ENCODE measurements at places on chromosomes 5 and 9.

GRCh38 chr9:38036359-38037084 lies 32.5 kb downstream of the SHB start:
- DNase-seq: no peak

DNA sequence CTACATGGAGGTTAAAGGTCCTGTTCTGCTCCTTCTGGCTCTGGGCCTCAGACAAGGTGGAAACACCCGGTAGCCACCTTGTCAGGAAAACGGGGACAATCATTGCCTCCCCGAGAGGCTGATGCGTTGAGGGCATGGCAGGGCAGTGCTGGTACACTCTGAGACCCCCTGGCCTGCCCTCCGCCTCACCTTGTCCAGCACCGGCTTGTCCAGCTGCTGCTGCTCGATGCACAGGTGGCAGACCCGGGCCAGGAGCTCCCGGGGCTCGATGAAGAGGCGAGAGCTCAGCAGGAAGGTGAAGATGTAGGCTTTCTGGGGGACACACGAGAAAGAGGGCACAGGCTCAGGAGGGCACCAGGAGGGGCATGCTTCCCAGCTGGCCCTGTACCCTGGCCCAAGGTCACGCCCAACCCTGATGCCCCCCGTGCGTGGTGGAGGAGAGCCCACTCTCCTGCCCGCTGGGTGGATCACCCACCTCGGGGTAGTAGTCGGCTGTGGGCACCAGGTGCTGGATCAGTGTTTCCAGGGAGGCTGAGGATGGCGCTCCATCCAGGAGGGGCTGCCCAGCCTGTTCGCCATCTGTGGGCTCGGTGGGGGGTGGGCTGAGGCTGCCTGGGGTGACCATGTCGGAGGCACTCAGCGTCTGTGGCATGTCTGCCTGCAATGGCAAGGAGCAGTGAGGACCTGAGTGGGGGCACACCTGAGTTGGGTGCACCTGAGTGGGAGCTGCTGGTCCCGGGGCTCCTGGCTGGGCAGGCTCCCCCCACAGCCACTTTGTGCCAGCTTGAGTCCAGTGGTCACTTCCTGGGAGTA lies 66.0 kb upstream of the RNF130 start:
- no peak for DNase-seq

DNA sequence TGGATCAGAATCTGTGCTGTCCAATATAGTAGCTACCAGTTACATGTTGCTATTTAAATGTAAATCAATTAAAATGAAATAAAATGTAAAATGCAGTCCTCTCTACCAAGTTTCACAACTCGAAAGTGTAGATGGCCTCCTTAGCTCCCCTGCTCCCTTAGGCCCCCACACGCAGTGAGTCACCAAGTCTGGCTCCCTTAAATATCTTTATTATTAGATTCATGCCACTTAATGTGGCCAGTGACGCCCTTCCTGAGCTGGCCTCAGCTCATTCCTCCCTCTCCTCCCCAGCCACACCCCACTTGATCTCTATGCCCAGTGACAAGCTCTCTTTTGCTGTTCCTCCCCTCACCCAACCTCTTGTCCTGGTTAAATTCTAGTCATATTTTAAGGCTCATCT lies 88.4 kb upstream of the DNAH5 start:
- no peak for DNase-seq

DNA sequence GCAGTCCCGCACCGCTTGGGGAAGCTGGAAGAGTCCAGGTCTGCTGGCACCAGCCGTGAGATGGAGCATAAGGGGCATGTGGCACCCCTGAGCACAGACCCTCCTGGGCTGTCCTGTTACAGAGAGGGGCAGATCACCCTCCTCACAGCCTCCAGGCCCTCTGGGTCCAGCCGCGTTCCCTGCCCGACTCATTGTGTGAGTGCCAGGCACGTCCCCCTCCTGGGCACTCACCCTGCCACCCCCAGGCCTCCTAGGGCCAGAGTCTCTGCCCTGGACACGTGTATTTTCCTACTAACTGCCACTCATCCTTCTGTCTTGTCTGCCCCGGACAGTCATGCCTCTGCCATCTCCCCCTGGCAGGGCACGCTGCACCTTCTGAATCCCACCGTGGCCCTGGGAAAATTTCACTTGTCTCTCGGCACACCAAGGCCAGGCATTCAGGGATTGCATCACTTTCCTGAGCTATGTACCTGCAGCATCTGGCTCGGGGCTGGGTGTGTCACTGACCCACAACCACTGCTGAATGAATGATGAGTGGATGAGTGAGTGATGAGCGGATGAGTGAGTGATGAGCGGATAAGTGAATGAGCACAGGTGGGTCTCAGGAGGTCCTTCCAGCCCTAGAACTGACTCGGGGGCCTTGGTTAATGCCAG lies 21.5 kb upstream of the FCN1 start:
- DNase-seq: no peak

DNA sequence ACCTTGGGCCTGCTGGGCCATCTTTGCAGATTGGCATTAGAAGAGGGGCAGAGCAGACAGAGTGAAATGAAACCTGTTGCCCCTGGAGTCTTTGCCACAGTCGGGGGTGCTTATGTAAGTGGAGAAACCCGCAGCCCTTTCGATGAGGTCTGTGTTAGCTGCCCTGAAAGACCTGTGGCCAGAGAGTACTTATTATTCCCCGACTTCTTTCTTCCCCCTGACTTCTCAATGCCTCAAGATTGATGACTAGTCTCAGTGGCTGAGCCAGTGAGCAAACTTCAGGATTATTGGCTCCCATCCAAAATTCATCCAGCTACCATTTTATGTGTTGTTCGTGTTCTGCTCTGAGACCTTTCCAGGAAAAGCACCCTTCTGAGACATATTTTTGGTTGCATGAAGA lies 7.6 kb downstream of the NTRK2 start:
- DNase-seq: no peak

DNA sequence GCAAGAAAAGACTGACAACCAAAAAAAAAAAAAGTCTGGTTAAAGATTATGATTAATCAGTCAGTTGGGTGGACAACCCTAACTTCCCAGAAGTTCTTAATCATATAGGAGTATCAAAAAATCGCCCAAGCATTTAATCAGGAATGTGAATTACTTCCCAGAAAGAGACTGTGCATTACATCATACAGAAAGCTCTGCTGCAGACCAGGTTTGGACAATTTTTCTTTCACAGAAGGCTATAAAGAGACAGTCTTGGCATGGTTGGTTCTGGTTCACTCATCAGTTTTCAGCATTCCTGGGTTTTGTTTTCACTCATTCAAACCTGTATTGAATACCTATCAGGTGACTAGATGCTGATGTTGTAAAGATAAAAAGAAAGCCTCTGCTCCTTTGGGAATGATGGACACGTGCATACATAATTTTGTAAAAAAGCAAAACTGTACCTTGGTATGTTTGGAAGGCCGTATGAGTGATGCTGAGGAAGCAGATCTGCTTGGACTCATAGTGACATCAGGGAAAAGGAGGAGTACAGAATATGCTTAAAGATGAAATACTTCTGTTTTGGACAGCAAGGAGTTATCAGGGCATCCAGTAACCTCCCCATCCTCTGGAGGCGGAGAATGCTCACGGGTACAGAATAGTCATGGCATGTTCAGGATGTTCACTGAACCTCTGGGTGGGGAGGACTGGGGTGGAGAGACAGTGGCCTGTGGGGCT lies 178.4 kb downstream of the GNA14 start:
- DNase-seq: no peak

DNA sequence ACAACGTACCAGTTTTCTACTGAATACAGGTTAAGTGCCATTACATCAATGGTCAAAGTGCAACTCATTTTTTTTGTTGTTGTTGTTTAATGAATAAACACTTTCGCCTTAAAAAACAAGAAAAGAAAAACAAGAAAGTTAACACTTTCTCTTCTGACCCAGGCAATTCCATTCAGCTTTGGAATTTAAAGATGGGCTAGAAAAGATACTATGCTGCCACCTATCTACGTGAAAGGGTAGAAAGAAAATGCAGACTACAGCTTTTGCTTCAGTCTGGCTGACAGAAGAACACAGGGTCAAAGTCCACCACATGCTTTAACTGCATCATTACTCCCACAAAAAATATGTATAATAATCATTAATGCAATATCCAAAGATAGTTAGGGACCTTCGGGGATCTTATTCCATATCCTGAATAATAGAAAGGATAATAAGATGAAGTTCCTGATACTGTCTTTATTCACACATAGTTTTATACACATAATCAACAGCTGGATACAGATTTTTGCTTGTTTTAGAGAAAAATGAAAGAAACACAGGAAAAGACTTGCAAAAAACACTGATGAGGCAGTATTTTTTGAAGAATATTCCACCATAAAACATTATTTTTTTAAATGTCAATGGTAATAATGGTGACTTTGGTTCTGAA lies 40.4 kb downstream of the ZDHHC21 start:
- DNase-seq: no peak

DNA sequence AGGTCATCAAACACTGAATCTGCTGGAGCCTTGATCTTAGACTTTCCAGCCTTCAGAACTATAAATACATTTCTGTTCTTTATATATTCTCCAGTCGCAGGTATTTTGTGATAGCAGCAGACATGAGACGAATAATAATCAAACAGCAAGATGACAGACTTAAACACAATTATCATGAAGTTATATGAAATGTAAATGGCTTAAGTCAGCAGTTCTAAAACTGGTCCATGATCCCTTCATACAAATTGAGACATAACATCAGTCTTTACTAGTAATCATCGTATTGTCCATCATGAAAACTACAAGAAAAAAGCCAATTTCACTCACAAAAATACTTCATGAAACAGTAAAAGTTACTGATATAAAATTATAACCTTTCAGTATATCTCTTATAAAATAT lies 101.8 kb downstream of the ZDHHC21 start:
- no peak for DNase-seq

GRCh38 chr9:102975251-102975650 lies 19.9 kb upstream of the CYLC2 start:
- DNase-seq: no peak

DNA sequence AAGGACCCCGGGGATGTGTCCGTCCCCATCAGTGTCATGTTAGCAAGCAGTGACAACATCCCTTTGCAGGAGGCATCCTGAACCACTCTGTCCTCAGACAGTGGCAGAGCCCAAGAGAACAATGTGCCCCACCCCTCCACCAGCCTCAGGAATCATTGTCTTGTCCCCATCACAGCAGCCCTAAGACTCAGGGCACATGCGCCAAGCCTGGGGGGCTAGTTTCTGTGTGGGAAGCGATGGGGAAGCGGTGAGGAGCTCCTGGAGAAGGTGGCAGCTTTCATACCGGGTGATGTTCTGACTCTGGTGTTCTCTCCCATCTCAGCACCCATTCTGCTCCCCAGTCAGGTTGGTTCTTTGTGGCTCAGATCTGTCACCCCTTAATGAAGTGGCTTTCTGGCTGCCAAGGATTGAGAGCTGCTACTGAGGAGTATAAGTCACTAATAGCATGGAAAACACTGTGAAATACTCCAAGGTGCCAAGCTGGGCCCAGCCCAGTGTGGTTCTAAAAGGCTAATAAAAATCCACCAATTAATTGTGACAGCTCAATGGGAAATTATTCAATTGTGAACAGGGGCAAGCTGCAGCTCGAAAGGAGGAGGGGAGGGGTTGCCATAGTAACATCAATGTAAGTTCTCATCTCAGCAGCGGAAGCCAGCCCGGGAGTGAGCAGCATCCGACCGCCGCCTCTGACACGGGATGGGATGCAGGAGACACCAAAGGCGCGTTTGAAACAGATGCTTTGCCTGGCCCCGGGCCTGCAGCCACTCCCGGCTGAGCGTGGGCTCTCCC lies 4.7 kb downstream of the QRFP start:
- no peak for DNase-seq

DNA sequence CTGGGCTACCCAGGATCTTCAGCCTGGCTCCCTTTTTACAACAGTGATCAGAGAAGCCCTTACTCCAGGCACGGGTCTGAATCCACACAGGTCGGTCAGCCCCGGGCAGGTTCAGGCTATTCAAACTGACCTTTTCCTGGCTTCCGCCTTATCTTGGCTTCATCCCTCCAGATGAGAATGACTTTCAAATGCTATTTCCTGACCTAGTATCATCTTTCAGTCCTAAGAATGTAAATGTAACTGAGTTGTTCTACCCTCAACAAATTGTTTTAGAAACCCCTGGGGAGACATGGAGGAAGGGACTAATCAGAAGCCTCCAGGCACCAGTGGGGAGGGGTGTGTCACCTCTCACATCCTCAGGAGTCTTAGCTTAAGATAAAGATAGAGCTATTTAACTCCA lies 213.2 kb downstream of the EPB41L4A start:
- DNase-seq: no peak

DNA sequence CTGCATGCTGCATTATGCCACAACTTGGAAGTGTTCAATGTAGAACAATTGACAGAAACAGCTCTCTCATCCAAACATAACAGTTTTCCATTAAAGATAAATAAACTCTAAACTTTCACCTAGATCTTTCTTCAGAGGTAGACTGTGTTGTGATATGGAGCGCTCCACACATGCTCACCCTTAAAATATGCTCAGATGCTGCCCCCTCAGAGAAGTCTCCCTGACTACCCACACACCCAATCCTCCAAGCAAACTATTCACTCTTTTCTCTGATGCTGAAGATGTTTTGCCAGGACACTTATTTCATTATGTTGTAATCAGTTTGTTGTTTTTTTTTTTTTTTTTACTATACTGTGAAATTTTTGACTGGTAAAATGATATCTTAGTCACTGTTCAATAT lies 206.6 kb upstream of the RASA1 start:
- DNase-seq: no peak

DNA sequence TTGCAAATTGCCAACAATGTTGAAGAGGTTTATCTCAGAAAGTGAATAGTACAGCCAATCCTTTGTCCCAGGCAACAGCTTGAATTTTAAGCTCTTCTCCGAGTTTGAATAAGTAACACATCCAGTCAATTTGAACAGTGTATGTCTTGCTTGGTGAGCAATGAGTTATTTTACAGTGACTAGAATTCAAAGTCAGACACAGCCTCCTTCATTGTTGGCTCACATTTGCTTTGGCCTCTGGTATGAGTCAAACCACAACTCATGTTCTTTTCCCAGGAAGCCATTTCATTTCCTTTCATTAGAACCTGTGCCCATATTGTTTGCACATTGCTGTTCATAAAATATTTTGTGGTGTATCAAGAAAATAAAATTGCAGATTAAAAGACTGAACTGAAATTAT lies 622.0 kb upstream of the DAB2 start:
- peak; percentile 22 for DNase-seq

DNA sequence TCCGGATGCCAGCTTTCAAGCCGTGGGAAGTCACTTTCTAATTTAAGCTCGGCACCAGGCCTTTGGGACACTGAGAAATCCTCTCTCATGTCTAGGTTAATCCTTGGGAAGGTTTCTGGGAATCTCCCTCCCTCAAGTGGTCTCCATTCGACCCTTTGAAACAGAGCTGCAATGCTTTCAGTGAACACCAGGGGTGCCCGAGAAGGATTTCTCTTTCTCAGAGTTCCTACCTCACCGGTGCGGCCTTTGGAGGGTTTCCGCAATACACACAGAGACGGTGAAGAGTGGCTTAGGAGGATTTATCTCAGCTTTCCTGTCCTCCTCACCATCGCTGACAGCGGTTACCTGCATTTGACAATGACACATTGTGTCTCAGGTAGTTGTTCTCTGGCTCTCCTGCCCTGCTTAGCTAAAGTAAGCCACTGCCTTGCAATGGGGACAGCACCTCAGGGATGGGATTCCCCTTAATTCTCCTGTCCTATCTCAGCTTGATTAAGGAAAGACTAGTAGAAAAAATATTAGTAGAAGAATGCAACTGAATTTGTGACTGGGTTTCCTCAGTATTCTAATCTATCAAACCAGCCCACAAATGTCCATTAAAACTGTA lies 180.6 kb downstream of the GABRG2 start:
- DNase-seq: no peak

GRCh38 chr9:18362901-18363685 lies 110.9 kb upstream of the ADAMTSL1 start:
- DNase-seq: no peak

- DNase-seq: no peak
Observed at GRCh38 chr5:103145196-103145595, 25.1 kb downstream of the PPIP5K2 start.

Measured in SJSA1 (cell line).